ENCODE measurements at places on chromosomes 16 and 17.

GRCh38 chr17:7835814-7836595, 2.0 kb downstream of the KDM6B start:
- DNase-seq: peak; percentile 76

DNA sequence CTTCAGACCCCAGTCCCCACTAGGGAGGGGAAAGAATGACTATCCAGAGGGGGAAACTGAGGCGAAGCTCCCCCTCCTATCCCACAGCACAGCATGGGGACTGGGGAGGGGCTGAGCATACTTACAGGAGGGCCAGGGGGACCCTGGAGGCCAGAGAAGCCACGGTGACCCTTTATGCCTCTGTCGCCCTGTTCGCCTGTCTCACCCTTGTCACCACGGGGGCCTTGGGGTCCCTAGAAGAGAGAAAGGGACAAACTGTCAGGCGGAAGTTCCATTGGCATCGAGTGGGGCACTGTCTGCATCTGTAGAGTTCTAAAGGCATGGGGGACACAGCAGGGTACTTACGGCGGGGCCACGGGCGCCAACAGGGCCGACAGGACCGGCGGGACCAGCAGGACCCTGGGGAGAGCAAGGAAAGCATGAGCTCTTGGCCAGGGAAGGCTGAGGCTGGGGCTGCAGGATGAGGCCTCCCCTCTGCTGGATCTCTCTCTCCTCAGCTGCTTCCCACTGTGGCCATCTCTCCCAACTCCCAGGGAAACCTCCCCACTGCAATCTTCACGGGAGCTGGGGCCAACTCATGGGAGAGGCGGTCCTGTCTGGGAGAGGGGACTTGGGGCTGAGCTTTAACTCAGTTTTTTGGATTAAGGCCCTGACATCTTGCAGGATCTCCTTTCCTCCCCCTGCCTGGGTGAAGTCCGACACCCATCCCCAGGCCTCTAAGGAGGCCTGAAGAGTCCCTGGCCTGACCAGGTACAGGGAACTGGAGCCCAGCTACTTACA, 13.5 kb downstream of the COL1A1 start:
- peak; percentile 55 for DNase-seq

GRCh38 chr17:40511136-40511535, 9.7 kb upstream of the TNS4 start:
- DNase-seq: no peak

DNA sequence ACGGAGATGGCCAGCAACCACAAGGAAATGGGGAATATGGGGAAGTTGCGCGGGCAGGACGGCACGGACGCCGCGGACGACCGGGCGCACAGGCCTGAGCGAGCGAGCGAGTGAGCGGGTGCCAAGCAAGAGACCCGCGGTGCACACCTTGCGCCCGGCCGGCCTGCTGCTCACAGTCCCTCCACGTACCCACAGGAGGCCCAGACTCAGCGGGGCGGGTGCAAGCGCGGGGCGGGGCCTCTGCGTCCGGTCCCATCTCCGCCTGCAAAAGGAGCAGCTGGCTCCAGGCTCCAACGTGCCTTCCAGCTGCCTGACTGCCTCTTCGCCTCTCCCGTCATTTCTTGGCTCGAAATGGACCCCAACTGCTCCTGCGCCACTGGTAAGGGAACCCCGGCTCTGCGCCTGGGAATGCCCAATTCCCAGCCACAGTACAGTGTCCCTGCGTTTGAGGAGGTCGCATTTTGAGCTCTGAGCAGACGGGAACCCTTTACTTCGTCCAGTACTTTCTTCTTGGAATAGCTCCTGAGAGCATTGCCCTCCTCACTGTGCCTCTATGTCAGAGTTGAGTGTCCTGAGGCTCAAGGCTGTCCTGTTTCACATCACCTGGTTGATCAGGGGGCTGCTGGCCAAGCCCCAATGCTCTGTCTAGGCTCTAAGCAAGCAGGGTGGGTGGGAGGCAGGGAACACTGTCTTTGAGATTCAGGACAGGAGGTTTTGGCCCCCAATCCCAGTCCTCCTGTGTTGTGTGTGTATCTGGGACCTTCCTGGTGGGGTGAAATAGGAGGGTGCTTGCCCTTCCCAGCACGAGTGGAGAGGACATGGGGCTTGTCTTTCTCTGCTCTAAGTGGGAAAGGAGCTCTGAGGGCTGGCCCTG, 8.1 kb upstream of the MT1E start:
- peak; percentile 65 for DNase-seq

- no peak for DNase-seq
Observed at GRCh38 chr17:28895794-28896447, 1.6 kb downstream of the FLOT2 start.

- peak; percentile 32 for DNase-seq
Observed at GRCh38 chr16:49631187-49632041, 224.5 kb downstream of the ZNF423 start.

DNA sequence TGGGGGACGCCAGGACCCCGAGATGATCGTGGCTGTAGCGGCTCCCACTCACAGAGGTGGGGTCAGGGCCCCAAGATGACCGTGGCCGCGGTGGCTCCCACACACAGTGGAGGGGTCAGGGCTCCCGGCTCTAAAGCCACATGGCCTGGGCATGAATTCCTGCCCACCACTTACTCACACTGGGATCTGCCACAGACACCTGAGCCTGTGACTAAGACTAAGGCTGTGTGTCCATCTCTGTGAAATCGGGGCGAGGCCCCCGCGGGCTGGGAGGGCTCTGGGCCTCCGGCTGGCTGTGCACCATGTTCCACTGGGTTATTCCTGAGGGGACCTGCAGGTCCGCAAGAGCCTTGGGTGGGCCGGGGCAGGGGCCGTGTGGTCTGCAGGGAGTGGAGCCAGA, 18.5 kb downstream of the ZFPM1 start:
- DNase-seq: no peak

DNA sequence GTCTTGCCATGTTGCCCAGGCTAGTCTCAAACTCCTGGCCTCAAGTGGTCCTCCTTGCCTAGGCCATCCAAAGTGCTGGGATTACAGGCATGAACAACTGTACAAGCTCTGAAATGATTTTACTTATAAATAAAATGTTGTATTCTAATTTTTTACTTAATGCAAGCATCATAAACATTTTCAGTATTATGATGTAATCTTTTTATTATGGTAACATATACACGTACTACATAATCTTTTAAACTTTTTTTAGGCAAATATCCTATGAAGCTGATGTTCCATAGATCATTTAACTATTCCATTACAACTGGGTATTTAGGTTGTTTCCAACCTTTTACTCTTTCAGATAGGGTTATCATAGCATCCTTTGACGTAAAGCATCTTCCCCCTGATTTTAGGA, 33.8 kb upstream of the USP43 start:
- no peak for DNase-seq

DNA sequence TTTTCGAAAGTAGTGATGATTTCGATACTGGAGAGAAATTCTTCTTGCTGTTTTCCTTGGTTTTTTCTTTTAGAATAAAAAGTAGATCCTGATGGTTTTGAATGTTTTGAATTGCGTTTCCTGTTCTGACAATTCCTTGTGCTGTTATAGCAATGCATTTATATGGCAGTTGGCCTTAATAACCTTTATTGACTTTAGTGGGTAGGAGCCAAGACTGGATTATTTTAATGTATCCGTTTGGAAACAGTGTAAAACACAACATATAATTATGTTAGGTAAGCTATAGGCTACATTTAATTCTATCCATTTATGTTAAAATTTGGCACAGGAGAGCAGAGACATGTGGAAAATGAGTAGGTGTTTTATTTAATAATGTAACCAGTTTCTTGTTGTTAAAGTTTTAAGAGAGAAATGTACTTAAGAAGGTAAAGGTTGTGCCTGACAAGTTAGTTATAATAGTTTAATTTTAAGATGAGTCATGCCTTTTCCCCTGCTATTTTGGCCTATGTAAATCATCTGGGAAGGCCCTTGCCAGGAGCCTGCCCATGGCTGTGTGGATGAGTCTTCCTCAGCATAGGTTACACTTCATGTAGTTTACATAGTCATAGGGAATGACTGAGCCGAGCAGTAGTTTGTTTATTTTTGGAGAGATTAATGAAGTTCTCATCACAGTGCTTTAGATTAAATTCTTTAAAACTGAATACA, 189.9 kb downstream of the FTO start:
- peak; percentile 76 for DNase-seq

DNA sequence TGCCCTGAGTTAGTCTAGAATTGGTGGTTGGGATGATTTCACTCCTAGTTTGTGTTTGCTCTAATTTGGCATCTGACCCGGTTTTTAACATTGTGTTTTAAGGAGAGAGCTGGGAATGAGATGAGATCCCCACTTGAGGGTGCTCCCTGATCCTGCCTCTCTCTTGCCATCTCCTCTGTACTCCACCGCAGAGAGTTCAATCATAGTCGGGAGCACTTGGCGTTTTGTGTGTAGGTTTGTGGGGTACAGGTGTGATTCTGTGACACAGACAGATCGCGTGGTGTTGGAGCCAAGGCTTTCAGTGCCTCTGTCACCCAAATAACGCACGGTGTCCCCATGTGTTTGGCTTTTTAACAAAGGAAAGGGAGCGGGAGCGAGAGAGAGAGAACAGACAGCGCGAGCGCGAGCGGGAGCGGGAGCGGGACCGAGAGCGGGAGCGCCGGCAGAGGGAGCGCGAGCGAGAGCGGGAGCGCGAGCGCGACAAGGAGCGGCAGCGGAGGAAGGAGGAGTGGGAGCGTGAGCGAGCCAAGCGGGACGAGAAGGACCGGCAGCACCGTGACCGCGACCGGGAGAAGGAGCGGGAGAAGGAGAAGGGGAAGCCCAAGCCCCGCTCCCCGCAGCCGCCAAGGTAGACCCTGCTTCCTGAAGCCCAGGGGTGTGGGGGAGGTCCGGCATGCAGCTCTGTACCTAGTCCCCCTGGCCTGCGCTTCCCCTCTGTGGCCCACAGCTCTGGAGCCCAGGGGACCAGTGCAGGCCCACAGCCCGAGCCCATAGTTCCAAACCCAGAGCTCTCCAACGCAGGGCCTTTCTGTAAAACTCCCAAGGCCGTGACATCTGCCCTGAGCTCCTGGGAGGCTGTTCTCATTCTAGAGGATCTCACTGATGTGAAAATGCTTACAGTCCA, 27.2 kb upstream of the IL17C start:
- DNase-seq: no peak

DNA sequence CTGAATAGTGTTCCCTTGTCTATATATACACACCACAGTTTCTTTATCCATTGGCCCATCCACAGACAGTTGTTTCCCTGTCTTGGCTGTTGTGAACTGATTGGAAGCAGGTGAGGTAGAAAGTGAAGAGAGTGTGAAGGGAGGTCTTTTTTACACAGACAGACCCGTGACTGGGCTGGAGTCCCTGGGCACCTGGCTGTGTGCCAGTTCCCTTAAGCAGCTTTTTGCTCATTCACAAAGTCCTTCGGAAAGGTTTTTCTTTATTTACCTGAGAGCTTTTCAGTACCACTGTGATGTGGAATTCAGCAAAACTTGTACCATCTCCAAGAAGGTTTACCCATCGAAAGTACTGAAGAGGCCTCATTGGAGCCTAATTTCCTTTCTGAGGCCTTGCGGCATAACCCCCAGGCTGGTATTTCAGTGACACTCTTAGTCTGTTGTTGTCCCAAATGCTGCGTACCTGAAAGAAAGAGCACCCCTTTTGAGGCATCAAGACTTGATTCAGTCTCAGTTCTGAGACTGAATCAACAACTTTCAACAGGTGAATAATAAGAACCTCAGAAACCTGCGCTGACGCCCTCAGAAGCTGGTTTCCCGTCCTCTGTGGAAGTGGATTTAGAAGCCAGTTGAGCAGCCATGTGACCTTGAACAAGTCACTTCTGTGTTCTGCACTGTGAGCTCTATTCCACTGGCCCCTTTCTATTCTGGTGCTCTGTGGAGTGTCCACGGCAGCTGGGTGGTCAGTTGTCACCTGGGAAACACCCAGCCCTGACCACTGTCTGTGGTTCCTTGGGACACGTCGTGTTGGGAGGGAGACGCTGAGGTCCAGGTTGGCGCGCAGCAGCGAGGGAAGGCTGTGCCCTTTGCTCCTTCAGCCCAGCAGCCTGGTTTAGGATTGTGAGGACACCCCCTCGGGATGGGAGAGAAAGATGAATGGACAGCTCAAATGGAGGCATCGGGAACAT, 53.9 kb upstream of the CRISPLD2 start:
- no peak for DNase-seq

- peak; percentile 14 for DNase-seq
Observed at GRCh38 chr17:78041386-78042179, 83.1 kb downstream of the TNRC6C start.

- no peak for DNase-seq
Observed at GRCh38 chr16:11060364-11060763, 116.0 kb downstream of the CLEC16A start.

GRCh38 chr17:79650861-79651260, 40.0 kb upstream of the RBFOX3 start:
- DNase-seq: no peak

DNA sequence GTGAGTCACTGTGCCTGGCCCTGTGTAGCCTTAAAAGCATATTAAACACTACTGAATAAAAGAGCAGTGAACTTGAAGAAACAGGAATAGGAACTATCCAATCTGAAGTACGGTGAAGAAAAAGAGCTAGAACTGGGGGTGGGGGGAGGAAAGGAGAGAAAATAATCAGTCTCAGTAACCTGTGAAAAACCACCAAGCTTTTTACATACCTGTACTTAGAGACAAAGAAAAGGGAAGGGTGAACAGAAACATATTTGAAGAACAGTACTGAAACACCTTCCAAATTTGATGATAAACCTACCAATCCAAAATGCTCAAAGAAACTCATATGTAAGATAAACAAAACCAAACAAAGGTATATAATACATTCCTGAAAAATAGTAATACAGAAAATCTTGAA, 77.5 kb downstream of the USP32 start:
- DNase-seq: no peak

- no peak for DNase-seq
Observed at GRCh38 chr17:69103557-69104233, 38.0 kb downstream of the ABCA6 start.

- no peak for DNase-seq
Observed at GRCh38 chr16:1785846-1786170, 3.0 kb downstream of the NUBP2 start.

DNA sequence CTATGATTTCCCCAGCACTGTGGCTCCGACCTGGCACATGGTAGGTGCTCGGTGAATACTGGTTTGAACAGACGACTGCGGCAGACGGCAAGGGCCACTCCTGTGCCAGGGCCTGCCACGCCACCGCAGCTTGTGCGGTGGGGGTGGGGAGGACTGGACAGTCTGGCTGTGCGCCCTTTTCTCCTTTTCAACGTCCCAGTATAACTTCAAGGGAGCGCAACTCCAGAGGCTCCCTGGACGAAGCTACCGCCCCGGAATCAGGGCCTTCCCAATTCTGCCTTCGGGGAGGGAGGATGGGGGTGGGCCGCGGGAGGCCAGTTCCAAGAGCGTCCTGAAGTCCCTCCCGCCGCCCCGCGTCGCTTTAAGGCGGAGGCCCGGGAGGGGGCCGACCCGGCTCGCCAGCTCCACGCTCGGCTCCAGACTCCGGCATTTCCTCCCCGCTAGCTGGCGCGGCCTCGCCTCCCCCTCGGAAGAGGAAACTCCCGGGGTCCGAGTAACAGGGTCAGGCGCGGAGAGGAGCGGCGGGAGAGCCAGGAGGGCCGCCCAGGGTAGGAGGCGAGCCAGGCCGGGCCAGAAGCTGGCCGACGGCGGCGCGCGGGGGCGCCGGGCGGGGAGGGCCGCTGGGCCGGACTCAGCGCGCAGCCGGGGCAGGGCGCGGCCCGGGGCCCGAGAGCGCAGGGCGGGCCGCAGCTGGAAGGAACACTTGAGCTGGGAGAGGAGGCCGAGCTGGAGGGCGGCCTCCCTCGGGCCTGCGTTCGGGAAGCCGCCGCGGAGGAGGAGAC, at the start of gene ITPRIPL2:
Gene ITPRIPL2 (plus strand): TSS at position 388 of the 782 bp plus-strand sequence. CDS start 498 bp downstream, outside the sequence.
- DNase-seq: peak; percentile 90

GRCh38 chr17:41967141-41967920, 736 bp downstream of the CNP start:
- DNase-seq: peak; percentile 31

Data from EL (cell line).